Activated T-helper 1 cell treated with anti-CD3 and anti-CD28 coated beads, Interleukin-12 subunit alpha, Interleukin-12 subunit beta, Interleukin-2, Interleukin-4 antibody, amounts not matched to agents 30 ng/mL and 10 ng/mL and 1 ng/mL, durations not matched to agents 14 hours and 24 hours and 36 hours (primary cell): ENCODE measurements at places on chromosomes 3 and 15. TPM values are rescaled to one million over a fixed set of nuclear protein-coding genes. Genes with fewer than 3 reads are reported as not detected.

TLE3 gene
- 123 and 126 TPM in 2 replicates for total RNA-seq

SEMA5B gene
- total RNA-seq = not detected in 2 replicates

CTDSPL gene
- 3.5 and 3.7 TPM in 2 replicates for total RNA-seq

DNA sequence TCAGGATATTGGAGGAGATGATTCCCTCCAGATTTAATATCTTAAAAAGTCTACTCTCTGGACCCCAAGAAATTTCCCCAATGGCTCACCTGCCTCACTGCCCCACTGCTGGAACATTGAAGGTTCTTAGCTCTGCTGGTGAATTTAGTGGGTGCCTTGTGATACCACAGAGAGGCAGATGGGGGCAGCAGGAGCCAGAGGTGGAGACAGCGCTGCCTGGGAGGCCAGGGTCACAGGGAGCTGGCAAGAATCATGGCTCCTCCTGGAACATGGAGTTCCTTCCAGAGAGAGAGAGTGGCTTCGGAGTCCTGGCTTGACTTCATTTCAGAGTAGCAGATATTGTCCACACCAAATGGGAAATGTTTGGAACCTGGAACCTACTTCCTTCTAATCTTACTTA, 263.5 kb upstream of the CFAP20DC start:
- peaks cover 47% of the 10 kb centered on the region for H3K4me1 ChIP-seq
- no peaks in the 10 kb centered on the region for H3K36me3 ChIP-seq
- H3K4me3 ChIP-seq = no peak overlapping the region
- H3K27me3 ChIP-seq = peaks cover 2% of the 10 kb centered on the region
- peak overlapping the region; percentile 49 for H3K27ac ChIP-seq

GRCh38 chr15:68672781-68673205, 94.0 kb downstream of the CORO2B start:
- no peak overlapping the region for H3K4me3 ChIP-seq
- H3K36me3 ChIP-seq = no peaks in the 10 kb centered on the region
- DNase-seq = no peak
- H3K27me3 ChIP-seq = peaks cover 10% of the 10 kb centered on the region
- no peaks in the 10 kb centered on the region for H3K4me1 ChIP-seq

DNA sequence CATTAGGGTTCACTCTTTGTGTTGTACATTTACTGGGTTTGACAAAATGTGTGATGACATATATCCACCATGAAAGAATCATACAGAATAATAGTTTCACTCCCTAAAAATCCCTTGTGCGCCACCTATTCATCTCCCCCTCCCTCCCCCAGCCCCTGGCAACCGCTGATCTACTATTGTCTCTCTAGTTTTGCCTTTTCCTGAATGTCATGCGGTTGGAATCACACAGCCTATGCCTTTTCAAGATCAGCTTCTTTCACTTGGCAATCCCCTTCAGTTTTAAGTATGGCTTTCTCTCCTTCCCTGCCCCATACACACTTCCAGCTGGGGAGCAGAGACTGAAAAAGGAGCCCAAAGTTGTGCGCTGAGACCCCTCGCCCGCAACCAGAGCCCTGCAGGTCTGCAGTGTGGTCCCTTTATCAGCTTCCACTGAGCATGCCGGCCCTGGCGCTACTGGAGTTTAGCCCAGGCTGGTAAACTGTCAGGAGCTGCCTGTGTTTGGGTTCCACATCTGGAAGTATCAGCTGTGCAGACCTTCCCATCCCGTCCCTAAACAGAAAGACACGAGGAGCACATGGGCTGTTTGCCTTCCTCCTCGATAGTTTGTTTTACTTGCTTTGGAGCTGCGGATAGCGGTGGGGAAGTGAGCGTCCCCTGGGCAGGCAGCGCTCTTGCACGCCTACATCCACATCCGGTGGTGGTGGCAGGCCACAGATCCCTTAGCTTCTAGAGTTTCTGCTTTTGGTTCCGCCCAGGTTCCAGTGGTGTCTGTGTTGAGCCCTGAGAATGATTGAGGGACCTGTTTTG, 12.3 kb downstream of the BOC start:
- peaks cover 18% of the 10 kb centered on the region for H3K4me1 ChIP-seq
- peak; percentile 32 for DNase-seq
- no peaks in the 10 kb centered on the region for H3K36me3 ChIP-seq
- peak overlapping the region; percentile 52 for H3K4me3 ChIP-seq
- H3K27me3 ChIP-seq = peaks cover 13% of the 10 kb centered on the region

DNA sequence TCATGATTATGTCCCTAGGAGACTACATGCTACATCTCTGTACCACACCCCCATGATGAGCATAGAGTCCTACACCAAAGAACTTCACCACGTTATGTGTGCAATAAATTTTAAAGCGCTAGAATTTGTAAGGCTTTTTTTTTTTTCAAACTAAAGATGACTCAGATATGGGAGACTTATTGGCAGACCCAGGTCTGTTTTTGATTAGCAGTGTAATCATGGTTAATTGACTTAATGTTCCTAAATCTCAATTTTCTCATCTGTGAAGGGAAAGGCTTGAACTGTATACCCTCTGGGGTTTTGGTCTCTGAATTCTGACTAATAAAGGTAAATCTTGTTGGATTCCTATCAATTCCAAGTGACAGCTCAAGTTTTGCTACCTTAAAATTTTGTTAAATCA, 26.4 kb downstream of the ABI3BP start:
- DNase-seq = no peak
- H3K4me3 ChIP-seq = no peak overlapping the region
- H3K27ac ChIP-seq = no peak overlapping the region
- H3K27me3 ChIP-seq = peaks cover 3% of the 10 kb centered on the region
- H3K4me1 ChIP-seq = no peaks in the 10 kb centered on the region
- no peaks in the 10 kb centered on the region for H3K36me3 ChIP-seq

DNA sequence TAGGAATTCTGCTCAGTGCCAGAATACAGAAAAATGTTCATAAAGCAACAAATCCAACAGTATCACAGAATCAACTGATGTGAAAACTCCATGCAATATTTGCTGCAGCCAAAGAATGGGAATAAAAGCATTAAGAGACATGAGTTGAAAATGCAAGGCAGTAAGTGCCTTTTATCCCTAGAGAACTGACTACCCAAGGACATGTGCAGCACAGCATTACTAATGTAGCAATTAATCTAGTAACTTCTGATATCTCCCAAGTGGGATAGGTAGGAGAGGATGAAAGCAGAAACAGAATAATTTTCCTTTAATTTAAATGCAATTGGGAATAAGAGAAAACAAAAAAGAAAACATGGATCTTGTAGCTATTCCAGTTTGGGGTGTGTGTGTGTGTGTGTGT, 497.5 kb upstream of the CBLB start:
- no peak overlapping the region for H3K4me3 ChIP-seq
- H3K27me3 ChIP-seq = no peaks in the 10 kb centered on the region
- H3K36me3 ChIP-seq = peaks cover 3% of the 10 kb centered on the region

DNA sequence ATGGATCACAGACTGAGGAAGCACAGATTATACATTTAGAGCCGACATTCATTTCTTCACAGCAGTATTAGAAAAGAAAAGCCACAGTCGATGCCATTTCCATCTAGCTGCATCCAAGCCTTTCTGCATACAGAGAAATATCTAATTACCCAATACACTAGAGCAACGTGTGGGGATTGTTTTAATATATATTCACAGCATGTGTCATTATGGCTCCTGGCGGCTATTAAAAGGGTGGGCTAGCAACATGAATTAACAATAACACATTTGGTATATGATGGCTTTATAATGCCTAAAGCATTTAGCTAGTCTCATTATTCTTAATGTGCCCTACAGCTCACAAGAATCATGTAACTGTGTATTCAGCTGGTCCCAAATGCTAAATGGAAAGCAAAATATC, 1030.5 kb downstream of the FHIT start:
- no peak for DNase-seq
- H3K4me1 ChIP-seq = no peaks in the 10 kb centered on the region
- no peaks in the 10 kb centered on the region for H3K27me3 ChIP-seq
- no peak overlapping the region for H3K4me3 ChIP-seq
- H3K36me3 ChIP-seq = no peaks in the 10 kb centered on the region
- no peak overlapping the region for H3K27ac ChIP-seq

DNA sequence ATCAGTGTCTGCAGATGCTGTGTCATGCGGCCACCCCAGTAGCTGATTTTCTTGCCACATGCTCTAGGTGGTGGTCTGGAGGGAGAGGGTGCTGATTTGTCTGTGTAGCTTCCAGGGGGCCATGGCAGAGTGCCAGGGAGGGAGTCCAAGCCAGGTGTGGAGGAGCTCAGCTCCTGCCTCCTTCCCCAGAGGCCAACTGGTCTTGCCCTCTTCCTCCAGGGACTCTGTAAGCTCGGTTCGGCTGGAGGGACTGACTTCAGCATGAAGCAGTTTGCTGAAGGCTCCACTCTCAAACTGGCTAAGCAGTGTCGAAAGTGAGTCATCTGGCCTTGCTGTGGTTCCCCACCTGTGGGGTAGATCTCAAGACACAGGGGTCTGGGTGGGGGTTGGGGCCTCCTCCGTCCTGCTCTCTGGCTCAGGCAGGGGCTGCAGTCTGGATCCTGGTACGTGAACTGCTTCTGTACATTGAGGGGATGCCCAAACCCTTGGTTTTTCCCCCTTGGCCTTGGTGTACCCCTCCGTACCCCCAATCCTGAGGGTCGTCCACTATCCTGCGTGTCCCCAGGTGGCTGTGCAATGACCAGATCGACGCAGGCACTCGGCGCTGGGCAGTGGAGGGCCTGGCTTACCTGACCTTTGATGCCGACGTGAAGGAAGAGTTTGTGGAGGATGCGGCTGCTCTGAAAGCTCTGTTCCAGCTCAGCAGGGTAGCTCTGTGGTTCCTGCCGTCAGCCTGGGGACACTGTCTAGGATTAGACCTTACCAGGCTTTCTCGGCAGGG, 6.9 kb upstream of the RCCD1 start:
- no peak overlapping the region for H3K27ac ChIP-seq
- peaks cover 36% of the 10 kb centered on the region for H3K36me3 ChIP-seq
- no peak overlapping the region for H3K4me3 ChIP-seq
- no peaks in the 10 kb centered on the region for H3K4me1 ChIP-seq
- no peaks in the 10 kb centered on the region for H3K27me3 ChIP-seq

DNA sequence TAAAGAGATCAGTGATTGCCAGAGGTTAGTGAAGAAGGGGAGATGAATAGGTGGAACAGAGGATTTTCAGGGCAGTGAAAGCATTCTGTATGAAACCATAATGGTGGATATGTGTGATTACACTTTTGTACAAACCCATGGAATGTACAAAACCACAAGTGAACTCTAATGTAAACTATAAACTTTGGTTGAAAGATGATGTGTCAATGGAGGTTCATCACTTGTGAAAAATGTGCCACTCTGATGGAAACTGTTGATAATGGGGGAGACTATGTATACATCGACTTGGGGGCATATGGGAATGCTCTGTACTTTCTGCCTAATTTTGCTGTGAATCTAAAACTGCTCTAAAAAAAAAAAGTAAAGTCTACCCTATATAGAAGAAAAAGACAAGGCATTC, 68.7 kb upstream of the ARHGEF3 start:
- no peak for DNase-seq
- peaks cover 9% of the 10 kb centered on the region for H3K36me3 ChIP-seq
- no peak overlapping the region for H3K4me3 ChIP-seq
- peak overlapping the region; percentile 46 for H3K27ac ChIP-seq
- no peaks in the 10 kb centered on the region for H3K27me3 ChIP-seq
